ENCODE measurements at places on chromosomes 6 and 20.

DNA sequence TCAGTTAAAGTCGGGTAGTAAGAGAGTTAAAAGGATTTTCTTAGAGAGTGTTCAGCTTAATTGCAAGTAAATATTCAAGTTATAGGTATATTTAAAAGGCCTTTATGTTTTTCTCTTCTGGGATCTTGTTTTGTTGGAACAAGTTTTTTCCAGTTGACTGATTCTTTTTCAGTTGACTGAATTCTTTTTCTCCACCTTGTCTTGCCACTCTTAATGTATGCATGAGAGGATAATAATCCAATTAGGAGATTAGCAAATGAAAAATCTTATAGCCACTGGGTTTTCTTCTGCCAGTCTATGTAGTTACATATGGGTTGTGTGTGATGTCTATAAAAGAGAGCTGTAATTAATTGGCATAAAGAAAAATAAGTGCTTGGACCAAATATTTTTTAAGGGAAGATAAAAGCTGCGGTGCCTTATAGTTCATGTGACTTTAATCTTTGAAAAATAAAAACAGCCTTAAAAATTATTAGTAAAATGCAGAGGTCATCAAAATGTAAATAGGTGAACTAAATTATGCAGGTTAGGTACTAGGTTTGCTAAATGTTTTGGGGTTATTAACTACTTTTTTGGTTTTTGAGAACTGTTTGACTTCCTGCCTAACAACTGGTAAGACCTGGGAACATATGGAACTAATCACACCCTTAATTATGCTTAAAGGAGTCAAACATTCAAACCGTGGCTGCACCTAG lies 367.2 kb downstream of the HTR1B start:
- no peaks in the 10 kb centered on the region for H3K36me3 ChIP-seq
- H3K4me1 ChIP-seq: no peaks in the 10 kb centered on the region
- no peak for DNase-seq

- H3K36me3 ChIP-seq: no peaks in the 10 kb centered on the region
- no peaks in the 10 kb centered on the region for H3K4me1 ChIP-seq
- peak; percentile 57 for DNase-seq
- no peaks in the 10 kb centered on the region for H3K27me3 ChIP-seq
Measured at GRCh38 chr6:25889877-25890853, 16.1 kb upstream of the SLC17A3 start.

GRCh38 chr20:8946036-8946940 lies 122.6 kb upstream of the PLCB4 start:
- H3K27ac ChIP-seq: no peak overlapping the region
- no peak for DNase-seq
- H3K27me3 ChIP-seq: no peaks in the 10 kb centered on the region
- H3K4me1 ChIP-seq: no peaks in the 10 kb centered on the region
- H3K36me3 ChIP-seq: no peaks in the 10 kb centered on the region

DNA sequence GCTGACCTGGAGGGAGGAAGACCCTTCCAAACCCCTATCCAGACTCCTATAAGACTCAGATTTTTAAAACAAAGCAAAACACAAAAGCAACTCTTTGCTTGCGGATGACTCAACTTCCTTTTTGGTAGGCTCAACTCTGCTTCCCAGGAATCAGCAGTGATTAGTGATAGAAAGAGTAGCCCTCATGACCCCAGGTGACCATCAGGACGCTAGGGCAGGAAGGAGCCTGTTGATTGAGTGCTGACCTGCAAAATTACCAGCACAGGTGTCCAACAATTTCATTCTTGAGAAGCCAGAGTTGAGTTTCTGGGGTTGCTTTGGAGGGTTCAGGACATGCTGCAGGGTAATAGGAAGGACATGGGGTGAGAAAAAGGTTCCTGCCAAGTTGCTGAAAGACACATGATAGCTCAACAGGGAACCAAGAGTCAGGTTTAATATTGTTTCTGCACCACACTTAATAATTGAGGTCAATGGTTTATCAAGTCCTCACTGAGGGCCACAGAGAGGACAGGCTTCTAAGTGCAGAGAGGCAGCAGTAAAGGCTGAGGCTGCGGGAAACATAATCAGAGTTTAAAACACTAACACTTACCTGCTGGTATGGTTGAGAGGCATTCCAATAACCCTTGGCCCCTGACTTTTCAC lies 67.4 kb upstream of the BMP2 start:
- no peak overlapping the region for H3K27ac ChIP-seq
- no peak overlapping the region for H3K4me3 ChIP-seq

DNA sequence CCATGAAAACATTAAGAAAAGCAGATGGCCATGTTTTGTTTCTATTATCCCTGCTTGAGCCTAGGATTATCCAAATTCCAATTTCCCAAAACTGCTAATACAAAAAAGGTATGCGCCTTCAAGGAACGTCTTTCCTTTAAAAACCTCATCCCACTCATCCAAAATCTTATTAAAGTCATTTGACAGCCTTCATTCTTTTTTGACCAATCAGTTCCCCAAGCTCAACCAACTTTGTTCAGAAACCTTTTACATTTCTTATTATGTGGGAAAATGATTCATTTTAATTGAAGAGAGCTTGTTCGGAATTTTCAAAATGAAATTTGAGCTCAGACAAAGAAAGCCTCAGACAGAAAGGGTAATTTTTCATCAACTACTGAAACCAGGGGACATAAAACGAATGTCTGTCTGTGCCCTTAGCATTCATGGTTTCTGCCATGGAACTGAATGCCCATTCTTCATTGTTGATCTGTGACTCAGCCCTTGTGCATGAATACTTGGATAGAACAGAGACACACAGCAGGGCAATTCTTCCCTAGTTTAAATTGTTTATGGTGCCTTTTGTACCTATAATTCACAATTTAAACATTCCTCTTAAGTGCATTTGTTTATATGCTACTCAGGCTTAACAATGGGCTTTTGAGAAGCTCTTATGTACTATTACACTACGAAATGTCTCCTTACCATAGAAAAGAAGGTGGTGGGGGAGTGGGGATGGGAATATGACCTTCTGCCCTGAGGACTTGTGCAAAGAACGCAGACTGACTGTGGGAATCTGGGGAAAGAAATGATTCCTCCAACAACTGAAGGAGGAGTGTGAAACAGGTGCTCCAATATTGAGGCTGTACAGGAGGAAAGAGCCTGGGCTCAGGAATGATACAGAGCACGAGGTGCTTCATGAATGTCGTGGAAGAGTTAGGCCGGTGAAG lies 49.8 kb upstream of the ERVFRD-1 start:
- no peaks in the 10 kb centered on the region for H3K4me1 ChIP-seq
- H3K4me3 ChIP-seq: no peak overlapping the region
- no peak overlapping the region for H3K27ac ChIP-seq

DNA sequence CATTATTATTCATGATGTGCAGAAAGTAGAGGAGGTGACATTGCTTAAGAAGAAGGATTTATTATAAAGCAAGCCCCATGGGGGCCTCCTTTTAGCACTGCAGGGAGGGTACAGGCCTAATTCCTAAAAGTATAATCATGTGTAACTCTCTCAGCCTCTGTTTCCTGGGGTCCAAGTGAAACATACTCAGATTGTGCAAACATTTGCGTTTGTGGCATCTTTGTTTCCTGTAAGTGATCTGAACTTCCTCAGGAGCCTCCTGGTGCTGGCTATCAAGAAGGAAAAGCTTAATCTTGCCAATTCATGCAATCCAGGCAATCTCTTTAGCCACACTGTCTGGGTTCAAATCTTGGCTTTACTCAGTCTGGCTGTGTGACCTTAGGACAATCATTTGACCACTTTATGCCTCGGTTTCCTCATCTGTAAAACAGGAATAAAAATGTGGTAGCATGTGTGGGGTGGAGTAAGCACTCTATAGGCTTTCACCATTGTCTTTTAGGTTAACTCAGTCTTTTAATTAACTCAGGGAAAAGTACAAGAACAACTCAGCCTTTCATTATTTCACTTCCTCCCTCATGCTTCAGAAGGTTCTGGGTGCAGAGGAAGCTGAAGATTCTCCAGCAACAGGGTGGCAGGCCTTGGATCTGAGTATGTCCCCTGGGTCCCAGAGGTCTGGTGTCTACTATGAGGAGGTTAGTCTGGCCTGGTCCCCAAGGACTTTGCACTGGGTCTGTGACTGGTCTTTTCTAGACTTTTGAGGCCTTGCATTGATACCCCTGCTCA lies 831 bp upstream of the SIRPB2 start:
- no peak overlapping the region for H3K4me3 ChIP-seq
- no peaks in the 10 kb centered on the region for H3K4me1 ChIP-seq
- no peaks in the 10 kb centered on the region for H3K36me3 ChIP-seq
- DNase-seq: no peak
- H3K27me3 ChIP-seq: no peaks in the 10 kb centered on the region
